ENCODE measurements at places on chromosomes 2 and 18. TPM values are rescaled to one million over a fixed set of nuclear protein-coding genes. Genes with fewer than 3 reads are reported as not detected.
A peak's percentile ranks its signal among the peaks of the same experiment; 100 is the strongest.

DNA sequence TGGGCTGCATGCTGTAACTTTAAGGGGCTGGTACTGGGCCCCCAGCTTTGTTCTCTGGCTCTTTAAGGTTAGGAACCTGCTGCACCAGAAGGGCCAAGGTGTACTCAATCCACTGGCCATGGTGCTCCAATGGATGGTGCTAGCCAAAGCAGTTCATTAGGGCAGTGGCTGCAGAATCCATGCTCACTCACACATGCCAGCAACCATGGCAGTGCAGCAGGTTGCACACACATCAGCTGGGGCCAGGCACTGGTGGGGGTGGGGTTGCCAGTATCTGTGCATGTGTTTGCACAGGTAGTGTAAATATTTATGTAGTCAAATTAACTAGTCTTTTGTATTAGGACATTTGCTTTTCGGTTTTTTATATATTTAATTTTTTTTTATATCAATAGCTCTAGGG lies 228.3 kb upstream of the EPC2 start:
- no peak for DNase-seq

GRCh38 chr2:58571181-58571852 lies 330.2 kb upstream of the FANCL start:
- peak; percentile 71 for DNase-seq

GRCh38 chr2:45869165-45869501 lies 217.7 kb downstream of the PRKCE start:
- DNase-seq = peak; percentile 36

- DNase-seq = no peak
Measured at GRCh38 chr2:207698301-207698700, 13.1 kb upstream of the CCNYL1 start.

DNA sequence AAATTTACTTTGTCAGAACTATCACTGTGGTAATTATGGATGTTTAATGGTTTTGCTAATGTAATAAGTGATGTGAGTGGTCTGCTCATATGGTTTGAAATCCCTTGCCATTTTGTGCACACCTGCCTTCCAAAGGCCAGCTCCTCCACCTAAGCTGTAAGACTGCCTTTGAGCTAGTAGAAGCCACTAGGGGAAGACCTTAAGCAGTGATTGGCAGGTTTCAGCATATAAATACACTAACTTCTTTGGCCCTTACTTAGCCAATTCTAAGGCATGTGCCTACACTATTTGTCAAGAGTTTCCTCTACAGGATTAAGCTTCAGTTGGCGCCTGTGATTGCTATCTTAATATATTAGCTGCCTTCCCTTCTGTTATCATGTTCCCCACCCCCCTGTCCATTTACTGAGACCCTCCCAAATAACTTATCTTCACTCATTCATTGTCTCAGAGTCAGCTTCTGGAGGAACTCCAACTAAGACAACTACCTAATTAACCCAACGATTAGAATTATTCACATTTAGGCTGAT lies 141.1 kb downstream of the MBD5 start:
- no peak for DNase-seq

DNA sequence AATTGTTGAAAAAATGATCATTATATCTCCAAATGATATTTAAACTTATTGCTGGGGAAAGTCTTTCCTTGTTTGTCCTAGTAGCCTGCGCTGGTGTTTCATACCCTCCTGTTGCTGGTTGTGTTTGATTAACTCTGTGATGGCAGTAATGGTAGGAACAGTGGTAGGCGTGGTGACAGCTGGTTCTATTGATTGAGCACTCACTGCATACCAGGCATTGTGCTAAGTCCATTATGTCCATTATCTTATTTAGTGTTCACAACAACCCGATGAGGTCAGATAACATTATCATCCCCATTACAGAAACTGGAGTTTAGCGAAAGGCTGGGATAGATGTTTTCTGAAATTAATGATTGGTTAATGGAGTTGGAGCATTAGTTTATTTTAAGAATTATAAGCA lies 77.8 kb upstream of the STON1 start:
- DNase-seq = no peak

- DNase-seq = no peak
Measured at GRCh38 chr2:100126201-100126600, 16.2 kb downstream of the AFF3 start.

DNA sequence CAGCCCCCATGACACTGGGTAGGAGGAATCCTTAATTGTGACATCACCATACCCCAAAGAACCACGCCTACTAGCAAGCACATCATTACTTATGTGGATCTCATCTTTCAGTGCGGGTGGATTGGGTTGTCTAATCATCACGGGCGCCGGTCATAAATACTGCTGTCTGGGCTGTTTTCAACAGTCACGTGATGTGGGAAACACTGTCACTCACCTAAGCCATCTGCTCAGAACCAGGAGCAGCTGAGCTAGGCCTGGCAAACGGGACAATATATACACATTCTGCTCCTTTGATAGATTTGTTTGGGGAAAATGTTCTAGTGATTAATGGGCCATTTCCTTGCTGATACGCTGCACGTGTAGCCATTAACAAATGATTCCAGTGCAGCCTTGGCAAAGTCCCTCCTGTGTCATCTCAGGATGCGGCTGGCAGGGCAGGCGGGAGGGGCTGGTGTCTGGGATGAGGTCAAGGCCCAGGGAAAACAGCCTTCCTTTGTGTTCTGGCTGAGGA lies 145.9 kb upstream of the COPS8 start:
- DNase-seq = no peak

GRCh38 chr18:55997151-55997561 lies 409.2 kb upstream of the TCF4 start:
- DNase-seq = peak; percentile 66

GRCh38 chr2:88874063-88874657 lies 182.7 kb downstream of the RPIA start:
- peak; percentile 54 for DNase-seq

DNA sequence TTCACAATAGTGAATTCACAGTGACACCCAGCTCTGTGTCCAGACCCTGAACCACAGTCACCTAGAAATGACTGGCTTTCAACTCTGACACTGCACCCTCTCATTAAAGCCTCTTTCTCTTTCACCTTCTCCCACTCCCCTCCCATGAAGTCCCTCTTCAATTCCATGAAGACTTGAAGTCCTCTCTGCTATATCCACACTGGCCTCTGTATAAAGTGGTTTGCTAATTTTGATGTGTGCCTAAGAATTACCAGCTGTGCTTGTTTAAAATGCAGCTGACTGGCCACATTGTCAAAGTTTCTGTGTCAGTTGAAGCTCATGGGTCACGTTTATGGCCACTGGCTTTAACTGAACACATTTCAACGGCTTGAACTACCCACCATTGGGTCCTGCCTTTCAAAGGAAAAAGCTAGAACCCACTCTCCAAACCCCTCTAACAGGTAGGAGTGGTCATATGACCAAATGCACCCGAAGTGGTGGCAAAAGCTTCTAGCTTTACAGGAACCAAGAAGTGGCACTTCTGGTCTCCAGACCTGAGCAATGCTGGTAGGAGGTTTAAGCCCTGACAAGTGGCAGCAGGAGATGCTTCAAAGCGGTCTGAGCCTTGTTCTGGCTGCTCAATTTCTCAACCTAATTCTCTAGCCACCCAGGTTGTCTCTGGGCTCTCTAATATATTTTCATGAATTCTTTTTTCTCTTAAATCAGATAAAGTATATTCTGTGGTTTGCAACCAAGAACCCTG lies 34.2 kb downstream of the B4GALT6 start:
- no peak for DNase-seq

DNA sequence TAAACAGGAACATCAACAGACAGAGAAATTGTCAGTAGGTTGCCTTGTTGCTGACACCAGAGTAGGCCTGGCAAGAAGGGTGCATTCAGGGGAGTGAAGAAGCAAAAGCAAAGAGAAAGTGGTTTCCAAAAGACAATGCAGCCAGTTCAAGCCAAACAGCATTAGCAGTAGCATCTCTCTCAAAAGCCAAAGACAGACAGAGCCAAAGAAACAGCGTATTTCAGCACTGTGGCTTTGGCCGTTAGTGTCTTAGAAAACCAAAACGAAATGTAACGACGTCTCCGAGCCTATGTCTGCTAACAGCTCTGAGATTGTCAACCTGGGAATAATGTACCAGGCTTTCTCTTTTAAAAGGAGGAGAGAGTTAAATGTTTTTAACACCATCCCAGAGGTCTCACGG lies 178.6 kb downstream of the NRP2 start:
- no peak for DNase-seq

DNA sequence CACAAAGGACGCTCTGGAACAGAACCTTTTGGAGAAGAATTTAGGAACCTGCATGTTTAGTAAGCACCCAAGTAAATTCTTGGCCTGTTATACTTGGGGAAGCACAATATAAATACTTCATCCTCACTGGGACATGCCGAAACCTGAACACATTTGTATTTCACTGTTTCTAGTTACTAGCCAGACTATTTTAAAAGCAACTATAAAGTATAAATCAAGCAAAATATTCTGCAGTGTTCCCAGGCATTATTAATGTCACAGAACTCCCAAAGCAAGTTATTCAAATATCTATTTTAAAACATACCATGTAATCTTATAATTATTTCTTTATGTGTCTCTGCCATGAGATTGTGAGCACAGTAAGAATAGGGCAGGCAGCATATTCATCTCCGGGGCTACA lies 54.8 kb downstream of the CALCRL start:
- no peak for DNase-seq

- no peak for DNase-seq
Measured at GRCh38 chr2:171626949-171627348, 60.3 kb upstream of the DYNC1I2 start.

DNA sequence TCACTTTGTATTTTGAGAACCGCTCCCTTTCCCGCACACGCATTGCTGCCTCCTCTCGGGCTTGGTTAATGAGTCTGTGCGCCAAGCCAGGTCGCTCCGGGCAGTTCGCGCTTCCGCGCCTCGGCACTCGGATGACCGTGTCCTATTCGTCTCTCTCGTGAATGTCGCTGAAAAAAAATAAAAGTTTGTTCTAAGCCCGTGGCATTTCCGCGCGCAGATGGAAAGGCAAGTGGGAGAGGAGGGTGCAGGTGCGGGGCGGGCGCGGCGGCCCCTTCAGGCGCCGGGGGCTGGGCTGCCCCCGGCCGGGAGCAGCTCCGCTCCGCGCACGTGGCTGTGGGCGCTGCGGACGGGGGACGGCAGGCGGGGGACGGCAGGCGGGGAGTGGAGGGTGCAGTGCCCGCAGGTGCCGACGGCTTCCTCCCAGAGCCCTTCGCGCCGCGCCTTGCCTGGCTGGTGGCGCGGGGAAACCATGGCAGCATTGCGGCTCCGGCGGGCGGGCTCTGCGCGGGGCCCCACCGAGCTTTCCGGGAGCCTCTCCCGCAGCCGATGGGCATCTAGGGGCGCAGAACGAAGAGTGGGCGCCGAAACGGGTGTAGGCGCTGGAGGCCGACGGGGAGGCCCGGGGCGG lies 159.6 kb upstream of the SIX2 start:
- peak; percentile 23 for DNase-seq

GRCh38 chr2:160651416-160652200 lies 158.0 kb upstream of the RBMS1 start:
- DNase-seq = no peak

- DNase-seq = peak; percentile 43
Measured at GRCh38 chr2:70141902-70142589, 48.8 kb downstream of the C2orf42 start.

DNA sequence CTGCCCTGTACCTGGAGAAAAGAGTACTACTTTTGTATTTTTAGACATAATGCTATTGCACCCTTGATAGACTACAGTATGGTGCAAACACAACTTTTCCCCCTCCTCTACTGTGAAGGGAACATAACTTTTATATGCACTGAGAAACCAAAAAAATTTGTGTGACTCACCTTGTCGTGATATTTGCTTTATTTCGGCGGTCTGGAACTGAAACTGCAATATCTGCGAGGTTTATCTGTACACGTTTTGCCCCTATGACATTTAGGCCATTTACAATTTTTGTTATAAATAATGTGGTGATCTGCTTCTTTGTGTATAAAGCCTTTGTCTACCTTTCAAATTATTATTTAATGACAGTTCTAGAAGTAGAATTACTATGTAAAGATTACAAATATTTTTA lies 34.4 kb upstream of the AAK1 start:
- DNase-seq = peak; percentile 6

DNA sequence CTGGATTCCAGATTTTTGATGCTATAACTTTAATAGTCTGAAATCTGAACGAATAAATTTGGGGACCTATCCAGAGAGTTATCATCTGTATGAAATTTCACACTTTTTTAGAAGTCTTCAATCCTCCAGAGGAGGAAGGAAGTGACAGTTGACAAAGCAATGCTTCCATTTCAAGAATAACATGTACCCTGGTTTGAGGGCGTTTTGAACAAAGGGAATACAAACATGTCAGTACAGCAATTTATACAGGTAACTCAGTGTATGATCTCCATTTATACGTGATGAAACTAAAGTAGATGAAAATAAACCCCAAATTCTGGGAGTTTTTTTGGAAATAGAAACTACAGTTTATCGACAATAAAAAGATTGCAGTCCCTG lies 42.2 kb downstream of the CIB4 start:
- no peak for DNase-seq

- peak; percentile 37 for DNase-seq
Measured at GRCh38 chr2:128363934-128364361, 45.3 kb upstream of the HS6ST1 start.

DNA sequence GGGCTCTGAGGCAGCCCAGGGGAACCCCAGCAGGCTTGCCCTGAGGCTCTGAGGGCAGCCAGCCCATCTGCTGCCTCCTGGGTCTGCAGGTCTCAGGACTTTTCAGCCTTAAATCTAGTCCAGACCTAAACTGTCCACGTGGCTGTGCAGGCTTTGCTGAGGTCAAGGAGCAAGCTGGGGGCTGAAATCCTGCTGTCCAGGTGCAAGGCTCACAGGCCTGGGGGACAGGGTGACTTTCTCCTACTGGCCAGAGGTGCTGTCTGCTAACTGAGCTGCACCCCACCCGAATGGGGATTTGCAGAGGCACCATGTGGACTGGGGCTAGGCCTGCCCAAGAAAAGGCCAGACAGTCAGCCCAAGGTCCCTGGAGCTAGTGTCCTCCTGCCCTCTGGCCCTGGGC lies 32.1 kb downstream of the SDC1 start:
- no peak for DNase-seq

- no peak for DNase-seq
Measured at GRCh38 chr18:26928670-26929313, 63.3 kb upstream of the AQP4 start.

GRCh38 chr2:157324331-157324843 lies 1.2 kb downstream of the ERMN start:
- DNase-seq = no peak

DNA sequence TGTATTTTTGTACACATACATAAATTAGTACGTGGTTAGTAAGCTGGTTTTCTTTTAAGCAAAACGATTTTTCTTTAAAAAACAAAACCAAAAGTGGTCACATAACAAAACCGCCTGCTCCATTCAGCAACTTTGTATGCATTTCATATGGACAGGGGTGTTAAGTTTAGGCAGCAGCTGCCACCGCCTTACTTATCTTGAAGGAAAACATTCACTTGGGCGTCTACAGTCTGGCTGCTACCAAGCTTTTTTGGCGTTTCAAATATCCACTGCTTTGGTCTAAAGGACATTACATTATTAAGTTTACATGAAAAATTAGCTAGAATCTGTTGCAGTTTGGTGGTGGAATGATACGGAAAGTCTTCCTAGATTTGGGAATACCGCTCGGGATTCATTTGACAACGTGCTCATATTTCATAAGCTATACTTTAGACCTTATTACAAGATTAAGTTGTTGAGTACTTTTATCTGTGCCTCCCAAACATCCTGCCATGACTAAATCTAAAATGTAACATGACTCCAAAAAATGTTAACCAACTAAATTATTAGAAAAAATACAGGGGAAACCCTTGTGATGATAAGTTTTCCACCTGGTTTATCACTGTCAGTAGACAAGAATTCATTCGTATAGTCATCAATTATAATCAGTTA lies 214.8 kb downstream of the NEDD4L start:
- no peak for DNase-seq

The KIF1A gene
- not detected for total RNA-seq
